ENCODE measurements at places on chromosomes 3 and 15.

DNA sequence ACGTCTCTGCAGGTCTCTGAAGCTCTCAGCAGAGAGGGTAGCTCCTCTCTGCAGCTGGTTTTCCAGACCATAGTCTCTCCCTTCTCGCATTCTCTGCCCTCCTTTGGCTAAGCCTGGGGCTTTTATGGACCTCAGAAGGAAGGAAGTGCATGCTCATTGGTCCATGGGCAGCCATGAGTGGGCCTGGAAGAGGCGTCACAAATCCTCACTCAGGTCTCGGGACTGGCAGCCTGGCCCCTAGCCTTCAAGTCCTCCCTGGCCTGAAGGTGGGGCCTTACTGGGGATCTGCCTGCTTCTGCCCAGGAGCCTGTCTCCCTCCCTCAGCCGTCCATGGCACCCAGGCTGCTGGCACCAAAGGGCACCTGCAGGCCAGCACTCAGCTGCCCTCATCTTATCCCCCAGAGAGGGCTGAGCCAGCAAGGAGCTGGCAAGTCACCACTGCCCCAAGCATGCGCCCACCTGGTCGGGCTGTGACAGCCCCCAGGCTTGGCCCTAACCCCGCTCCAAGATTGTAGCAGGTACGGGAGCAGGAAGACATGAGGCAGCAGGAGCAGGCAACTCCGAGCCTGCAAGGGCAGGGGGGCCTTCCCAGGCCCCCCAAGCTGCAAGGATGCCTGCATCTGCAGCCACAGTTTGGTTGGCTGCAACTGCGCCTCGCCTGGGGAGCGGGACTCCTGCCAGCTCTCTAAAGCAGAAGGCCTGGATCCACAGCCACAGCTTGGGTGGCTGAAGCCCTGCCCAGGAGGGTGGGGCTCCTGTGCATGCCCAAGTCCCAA, 37.4 kb downstream of the GHSR start:
- DNase-seq = no peak

GRCh38 chr15:83766339-83766738, 112.4 kb downstream of the ADAMTSL3 start:
- no peak for DNase-seq

DNA sequence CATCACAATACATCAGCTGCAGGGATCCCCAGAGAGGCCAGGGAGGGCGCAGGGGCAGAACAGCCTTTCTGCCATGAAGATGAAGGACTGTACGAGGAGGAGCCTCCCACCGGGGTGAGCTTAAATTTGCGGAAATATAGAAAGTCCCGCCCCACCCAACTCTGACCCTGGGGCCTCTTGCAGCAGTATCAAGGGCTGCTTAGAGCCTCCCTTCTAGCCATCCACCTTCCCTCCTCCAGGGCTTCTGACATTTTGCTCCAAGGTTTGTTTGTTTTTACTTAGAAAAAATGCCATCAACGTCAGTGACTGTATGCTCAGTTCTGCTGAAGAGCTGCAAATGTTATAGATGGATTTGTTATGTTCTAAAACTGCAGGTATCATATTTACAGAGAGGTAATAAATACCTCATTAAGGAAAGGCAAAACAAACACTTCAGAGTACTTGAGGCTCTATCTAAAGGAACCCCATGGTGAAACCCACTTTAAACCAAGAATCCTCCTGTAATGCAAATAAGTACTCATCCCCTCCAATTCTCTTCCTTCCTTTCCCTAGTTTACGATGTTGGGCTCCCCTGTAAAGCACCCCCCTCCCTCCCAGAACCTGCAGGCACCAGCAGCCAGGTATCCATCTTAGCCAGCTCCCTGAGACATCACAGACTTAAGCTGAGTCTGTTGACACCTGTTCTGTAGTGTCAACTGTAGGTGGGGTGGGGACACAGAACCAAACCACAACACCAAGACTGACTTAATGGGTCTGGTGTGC, 30.5 kb downstream of the RFTN1 start:
- DNase-seq = no peak

DNA sequence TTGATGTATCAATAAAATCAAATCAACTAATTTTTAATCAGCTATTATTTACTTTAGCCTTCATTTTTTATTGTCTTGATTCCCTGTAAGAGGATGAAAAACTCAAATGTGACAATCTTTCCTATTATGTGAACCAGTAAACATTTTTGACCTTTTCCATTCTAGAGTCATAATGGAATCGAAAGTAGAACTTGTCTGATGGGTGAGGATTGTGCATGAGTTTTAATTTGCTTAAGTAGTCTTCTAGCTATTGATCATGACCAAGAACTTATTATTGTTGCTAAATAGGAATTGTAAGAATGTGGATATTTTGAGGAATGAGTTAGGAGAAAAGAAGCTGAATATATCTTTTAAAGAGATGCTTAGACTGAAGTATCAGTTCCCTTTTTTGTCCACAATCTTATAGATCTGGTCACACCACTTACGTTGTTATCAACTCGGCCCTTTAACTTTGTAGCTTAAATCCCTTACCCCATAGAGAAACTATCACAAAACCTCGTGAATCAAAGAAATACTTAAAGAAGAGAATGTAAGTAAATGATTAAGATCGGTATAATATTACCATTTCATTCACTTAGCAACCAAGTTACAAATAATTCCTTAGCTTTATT, 147.3 kb downstream of the TP63 start:
- DNase-seq = no peak

DNA sequence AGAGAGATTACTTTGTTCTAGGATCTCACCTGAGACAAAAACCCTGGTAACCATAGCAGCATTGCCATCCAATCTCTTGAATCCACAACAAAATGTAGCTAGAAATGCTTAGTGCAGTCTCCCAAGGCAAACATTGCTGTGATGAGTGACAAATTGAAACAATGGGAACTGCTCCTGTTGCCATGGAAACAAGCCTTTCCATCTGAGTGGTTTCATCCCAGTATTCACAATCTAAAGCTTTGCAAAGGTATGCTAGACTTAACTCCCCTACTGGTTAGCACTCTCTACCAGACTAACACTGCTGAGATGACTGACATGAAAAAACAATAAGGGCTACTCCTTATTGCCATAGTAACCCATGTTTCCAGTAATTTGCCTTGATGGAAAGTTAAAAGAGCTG, 172.6 kb upstream of the CNTN3 start:
- no peak for DNase-seq

GRCh38 chr3:192186498-192186897, 540.8 kb downstream of the FGF12 start:
- no peak for DNase-seq

DNA sequence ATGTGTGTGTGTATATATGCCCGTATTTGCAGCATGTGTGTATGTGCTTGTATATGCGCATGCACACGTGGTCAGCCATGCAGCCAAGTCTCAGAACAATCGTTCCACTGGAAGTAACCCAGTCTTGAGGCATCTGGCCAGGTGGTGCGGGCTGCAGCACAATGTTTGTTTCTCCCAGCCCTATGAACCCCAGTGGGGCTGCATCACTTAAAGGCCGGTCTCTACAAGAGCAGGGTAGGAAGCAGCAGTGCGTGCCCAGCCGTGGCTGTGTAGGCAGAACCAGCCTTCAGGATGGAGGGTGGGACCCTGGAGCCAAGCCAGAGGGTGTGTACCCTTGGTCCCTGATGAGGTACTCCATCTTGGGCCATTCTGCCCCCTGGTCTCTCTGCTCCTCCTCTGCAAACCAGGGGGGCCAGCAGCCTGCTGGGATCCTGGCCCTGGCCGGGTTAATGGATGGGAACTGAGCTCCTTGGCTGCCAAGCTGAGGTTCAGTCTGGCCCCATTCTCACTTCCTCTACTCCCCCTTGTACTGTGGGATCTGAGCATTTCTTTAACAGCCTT, 11.8 kb downstream of the KLF13 start:
- no peak for DNase-seq

DNA sequence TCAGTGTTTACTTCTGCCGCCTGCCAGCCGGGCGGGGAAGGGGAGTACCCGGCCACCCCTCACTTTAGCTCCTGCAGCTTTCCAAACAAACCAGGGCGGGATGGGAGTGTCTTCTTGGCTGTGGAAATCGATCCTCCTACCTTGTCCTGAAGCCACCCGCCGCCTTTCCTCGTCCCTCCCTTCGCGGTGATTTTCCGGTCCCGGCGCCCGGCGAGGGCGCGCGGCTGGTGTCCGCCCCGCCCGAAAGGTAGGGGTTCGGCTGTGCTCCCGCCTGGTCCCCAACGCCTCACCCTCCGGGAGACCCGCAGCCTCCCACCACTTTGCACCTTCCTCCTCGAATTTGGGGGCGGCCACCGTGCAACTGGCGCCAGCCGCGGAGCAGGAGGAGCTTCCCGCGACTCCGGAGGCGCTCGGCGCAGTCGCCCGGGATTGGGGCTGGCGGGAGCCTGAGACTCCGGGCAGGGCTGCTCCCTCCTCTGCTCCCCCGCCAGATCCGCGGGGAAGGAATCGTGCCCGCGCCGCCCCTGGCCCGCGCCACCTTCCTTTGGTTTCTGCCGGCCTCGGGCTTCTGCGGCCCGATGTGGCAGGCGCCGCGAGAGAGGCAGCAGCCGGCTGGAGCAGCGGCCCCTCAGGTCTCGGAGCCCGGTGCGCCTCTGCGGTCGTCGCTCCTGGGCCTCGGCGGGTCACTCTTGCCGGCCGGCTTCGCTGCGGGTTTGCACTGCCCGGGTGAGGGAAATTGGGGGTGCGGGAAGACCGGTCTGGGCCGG, 30.7 kb upstream of the ST3GAL6 start:
- no peak for DNase-seq

GRCh38 chr3:136787349-136787748, 31.6 kb upstream of the SLC35G2 start:
- peak; percentile 27 for DNase-seq

DNA sequence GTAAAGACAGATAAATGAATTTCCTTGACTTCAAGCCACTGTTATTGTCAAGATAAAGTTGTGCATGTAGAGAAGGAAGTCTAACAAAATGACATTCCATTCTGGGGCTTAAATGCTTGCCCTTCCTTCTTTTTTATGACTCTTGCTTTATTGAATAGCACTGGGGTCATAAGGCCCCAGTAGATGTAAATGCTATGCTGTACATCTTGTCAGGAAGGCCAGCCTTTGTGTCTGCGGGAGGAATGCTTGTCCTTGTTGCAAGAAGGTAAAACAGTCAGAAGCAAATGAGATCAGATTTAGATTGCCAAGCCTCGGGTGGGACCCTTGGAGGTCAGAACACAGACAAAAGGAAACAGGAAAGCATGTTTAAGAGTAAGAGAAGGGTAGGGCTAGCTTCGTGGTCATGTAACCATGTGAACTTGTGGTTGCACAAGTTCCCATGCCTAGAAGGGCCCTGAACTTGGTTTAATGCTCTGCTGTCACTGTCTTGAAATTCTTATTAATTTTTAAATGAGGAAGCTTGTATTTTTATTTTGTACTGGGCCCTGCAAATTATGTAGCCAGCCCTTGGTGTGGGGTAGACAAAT, 81.5 kb downstream of the PPM1L start:
- DNase-seq = no peak

DNA sequence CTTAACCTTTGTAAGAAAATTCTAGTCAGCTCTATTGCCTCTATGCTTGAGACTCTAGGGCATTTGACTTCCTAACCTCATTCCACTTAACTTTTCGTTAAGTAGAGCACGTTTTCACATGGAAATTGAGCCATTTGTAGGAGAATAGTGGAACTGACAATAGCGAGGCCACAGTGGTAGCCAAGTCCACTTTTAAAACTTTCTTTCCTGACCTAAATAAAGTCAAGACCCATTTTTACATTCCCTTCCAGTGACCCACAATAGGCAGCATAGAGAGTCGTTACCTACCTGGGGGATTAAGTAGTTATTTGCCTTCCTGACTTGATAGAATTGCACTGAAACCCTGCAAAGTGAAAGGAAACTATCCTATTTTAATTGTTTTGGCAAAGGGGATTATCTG, 386.0 kb upstream of the NECTIN3 start:
- DNase-seq = no peak

DNA sequence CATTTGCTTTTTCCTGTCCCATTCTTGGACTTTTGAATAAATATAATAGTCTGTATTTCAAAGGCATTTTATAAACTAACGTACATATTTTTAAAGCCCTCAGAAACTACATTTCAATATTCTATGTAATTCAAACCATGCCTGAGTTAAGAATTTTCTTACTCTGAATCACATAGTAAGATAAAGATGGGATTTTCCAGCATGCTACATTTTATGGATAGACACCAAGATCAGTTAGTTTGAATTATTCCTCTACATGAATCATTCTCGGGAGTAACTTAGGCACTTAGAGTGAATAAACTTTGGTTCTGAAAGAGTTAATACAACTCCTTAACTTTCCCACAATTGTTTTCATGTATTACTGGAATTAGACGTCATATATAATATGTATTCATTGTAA, 713.3 kb upstream of the CBLB start:
- DNase-seq = no peak

GRCh38 chr15:34259566-34259965, 34.8 kb downstream of the EMC4 start:
- no peak for DNase-seq

GRCh38 chr3:195899701-195900435, 8.5 kb downstream of the TNK2 start:
- DNase-seq = no peak

DNA sequence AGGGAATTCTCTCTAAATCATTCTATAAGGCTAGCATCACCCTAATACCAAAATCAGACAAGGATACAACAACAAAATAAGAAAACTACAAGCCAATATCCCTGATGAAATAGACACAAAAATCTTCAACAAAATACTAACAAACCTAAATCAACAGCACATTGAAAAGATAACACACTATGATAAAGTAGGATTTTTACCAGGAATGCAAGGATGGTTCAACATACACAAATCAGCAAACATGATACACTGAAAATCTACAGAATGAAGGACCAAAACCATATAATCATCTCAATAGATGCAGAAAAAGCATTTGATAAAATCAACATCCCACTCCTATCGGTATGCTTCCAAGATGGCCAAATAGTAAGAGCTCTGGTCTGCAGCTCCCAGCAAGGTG, 39.5 kb downstream of the ALDH1A2 start:
- DNase-seq = no peak

DNA sequence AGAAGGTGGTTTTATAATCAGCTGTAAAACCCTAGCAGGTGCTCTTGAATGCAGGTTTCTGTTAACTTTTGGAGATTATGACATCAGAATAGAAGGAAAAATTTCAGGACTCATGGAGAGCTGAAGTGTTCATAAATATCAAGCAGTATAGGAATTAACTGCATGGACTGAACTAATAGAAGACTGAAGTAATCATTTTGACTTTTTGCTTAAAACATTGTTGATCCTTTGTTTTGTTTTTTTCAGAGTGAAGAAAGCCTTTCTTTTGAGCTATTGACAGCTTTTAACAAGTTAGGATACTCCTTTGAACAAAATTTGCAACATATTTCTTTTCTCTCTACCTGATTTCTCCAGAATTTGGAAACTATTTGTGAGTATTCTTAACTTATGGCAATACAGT, 70.6 kb upstream of the DAZL start:
- DNase-seq = no peak

DNA sequence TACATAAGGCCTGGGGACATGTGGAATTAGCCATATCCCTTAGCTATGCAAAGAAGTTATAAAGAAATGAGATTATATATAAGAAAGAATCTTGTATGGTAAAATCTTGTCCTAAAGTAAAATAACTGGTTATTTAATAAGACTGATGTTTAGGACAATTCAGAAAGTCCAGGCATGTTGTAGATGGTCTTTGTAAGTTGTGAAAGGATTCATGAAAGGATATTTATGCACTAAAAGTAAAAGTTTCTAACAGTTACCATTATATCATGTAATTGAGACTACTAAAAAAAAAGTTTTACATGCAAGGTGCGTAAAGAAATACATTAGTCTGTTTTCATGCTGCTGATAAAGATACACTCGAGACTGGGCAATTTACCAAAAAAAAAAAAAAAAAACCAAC, 146.3 kb downstream of the FMN1 start:
- no peak for DNase-seq
